Vagina (tissue), 2 donors: ENCODE measurements at places on chromosomes 4 and X. TPM values are rescaled to one million over a fixed set of nuclear protein-coding genes. Genes with fewer than 3 reads are reported as not detected.

DNA sequence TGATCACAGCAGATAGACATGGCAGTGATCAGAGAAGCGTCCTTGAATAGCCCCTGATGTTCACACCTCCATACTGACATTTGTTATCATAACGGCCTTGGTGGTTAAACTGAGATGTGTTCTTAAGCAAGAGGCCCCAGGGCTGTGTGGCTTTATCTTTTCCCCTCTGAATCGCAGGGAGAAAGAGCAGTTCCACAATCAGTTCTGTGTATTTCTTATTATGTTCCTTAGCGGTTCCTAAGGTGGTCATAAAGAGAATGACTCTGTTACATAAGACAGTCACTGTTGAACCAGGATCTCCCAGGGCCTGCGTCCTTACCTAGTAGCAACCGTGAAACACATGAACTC is 52.8 kb upstream of the CBR4 start:
- H3K36me3 ChIP-seq = no peaks in the 10 kb centered on the region
- H3K4me3 ChIP-seq = no peak overlapping the region
- H3K27ac ChIP-seq = peak overlapping the region; percentile 76
- H3K27me3 ChIP-seq = no peaks in the 10 kb centered on the region
- DNase-seq = no peak

DNA sequence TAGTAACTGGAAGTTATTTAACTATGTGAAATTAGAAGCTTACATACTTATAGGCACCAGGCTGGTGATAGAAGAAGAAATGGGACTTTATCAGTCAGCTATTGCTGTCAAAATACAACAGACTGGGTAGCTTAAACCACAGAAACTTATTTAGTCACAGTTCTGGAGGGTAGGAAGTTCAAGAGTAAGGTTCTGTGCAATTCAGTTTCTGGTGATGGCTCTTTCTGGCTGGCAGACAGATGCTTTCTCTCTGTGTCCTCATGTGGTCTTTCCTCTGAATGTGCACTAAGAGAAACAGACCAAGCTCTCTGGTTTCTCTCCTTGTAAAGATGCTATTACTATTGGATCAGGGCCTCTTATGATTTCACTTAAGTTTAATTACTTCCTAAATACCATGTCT is 92.1 kb upstream of the ANKRD50 start:
- DNase-seq = no peak
- H3K27me3 ChIP-seq = no peaks in the 10 kb centered on the region
- H3K27ac ChIP-seq = no peak overlapping the region
- no peak overlapping the region for H3K4me3 ChIP-seq
- H3K36me3 ChIP-seq = no peaks in the 10 kb centered on the region
- no peaks in the 10 kb centered on the region for H3K4me1 ChIP-seq

GRCh38 chr4:66475596-66475995 is 805.3 kb upstream of the EPHA5 start:
- H3K36me3 ChIP-seq = no peaks in the 10 kb centered on the region
- H3K4me1 ChIP-seq = no peaks in the 10 kb centered on the region
- no peak overlapping the region for H3K4me3 ChIP-seq
- no peaks in the 10 kb centered on the region for H3K27me3 ChIP-seq
- no peak overlapping the region for H3K27ac ChIP-seq

DNA sequence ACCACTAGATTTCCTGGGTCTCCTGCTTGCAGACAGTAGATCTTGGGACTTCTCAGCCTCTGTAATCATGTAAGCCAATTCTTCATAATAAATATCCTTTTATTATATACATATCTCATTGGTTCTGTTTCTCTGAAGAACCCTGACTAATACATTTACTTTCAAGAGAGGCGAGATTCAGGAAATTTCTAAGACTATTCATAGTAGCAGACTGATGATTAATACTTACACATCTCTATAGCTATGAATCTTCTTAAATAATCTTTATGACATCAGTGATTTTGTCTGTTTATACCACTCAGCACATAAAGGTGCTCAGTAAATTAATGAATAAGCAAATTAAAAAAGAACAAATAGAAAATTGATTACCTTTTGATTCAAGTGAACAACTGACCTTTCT is 682.3 kb upstream of the GRID2 start:
- H3K27me3 ChIP-seq = no peaks in the 10 kb centered on the region
- H3K4me3 ChIP-seq = no peak overlapping the region
- H3K4me1 ChIP-seq = no peaks in the 10 kb centered on the region
- H3K36me3 ChIP-seq = no peaks in the 10 kb centered on the region
- no peak overlapping the region for H3K27ac ChIP-seq
- DNase-seq = no peak

Gene CITED1
- total RNA-seq = 2.7 TPM

DNA sequence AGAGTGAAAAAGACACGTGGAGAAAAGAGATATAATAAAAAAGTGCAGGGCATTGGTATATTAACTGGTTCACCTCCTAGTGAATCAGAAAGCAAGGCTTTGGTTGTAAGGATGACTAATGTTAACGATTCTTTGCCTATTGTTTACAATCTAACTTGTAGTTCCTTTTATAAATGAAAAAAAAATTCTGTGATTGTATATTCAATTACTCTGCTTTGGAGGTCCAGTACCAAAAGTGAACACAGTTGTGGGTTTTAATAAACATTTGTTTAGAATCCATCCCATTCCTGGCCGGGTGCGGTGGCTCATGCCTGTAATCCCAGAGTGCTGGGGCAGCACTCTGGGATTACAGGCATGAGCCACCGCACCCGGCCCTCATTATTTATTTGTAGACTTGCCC is 36.9 kb upstream of the PRSS12 start:
- H3K27ac ChIP-seq = peak overlapping the region; percentile 36
- H3K36me3 ChIP-seq = no peaks in the 10 kb centered on the region
- no peak for DNase-seq
- no peak overlapping the region for H3K4me3 ChIP-seq
- H3K4me1 ChIP-seq = no peaks in the 10 kb centered on the region
- no peaks in the 10 kb centered on the region for H3K27me3 ChIP-seq

DNA sequence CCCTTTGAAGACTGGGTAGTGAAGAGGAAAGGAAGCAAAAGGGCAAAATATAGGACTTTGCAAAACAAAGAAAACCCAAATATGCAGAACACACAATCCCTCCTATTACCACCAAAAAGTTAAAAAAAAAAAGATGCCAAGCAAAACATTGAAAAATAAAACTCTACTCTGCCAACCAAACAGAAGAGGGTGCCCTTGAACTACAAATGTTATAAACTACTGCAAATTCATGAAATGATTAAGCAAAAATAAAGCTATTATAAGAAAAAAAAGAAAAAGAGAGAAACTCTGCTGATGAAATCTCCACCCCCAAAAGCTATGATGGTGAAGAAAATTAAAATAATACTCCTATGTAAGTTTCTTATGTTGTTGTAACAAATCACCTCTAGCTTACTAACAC is 168.5 kb upstream of the STK26 start:
- H3K4me3 ChIP-seq = no peak overlapping the region
- H3K4me1 ChIP-seq = no peaks in the 10 kb centered on the region
- H3K27ac ChIP-seq = no peak overlapping the region
- no peak for DNase-seq
- no peaks in the 10 kb centered on the region for H3K27me3 ChIP-seq
- H3K36me3 ChIP-seq = no peaks in the 10 kb centered on the region

Gene RIPPLY1
- not detected for total RNA-seq

Gene GLOD5
- not detected for total RNA-seq

DNA sequence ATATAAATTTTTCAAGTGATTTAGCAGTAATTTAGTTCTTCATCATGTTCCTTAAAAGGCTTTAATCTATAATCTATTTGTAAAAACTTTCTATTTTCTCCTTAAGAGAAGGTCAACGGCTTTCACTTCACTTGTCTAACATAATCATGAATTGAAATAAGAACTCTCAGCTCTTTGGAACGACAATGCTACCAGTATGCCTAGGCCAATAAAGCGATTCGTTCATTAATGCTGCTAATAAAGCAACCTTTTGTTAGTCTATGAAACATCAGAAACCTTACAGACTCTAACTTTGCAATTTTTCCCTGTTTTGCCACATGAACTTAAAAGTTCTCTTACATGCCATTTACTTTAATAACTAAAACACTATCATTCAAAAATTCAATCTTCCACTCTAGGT is 47.6 kb downstream of the FBXW7 start:
- H3K4me1 ChIP-seq = no peaks in the 10 kb centered on the region
- H3K27ac ChIP-seq = no peak overlapping the region
- no peak for DNase-seq
- H3K27me3 ChIP-seq = no peaks in the 10 kb centered on the region

- no peaks in the 10 kb centered on the region for H3K4me1 ChIP-seq
- DNase-seq = no peak
- H3K36me3 ChIP-seq = no peaks in the 10 kb centered on the region
- H3K27me3 ChIP-seq = no peaks in the 10 kb centered on the region
- H3K27ac ChIP-seq = no peak overlapping the region
- no peak overlapping the region for H3K4me3 ChIP-seq
These were observed 7.8 kb downstream of the PLRG1 start for GRCh38 chr4:154542271-154542879.

Gene SMAD1
- total RNA-seq = 31.7 TPM

Gene ASMT
- total RNA-seq = not detected

Gene ELOVL6
- 9.1 TPM for total RNA-seq

DNA sequence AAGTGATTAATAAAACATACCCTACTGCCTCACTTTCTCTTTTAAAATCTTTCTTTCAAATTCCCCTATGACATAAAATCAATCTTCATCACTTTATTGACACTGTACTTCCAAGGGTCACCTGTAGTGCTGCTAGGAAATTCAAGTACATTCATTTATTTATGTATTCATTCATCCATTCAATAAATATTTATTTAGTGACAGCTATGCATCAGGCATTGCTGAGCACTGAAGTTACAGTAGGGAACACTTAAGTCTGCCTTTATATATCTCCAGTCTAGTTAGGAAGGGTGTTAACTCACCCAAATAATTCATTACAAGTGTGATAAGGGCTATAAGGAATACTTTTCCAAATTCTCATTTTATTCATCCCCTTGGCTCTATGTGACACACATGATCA is 2.3 kb downstream of the SYTL5 start:
- no peak for DNase-seq
- no peaks in the 10 kb centered on the region for H3K36me3 ChIP-seq
- H3K27me3 ChIP-seq = no peaks in the 10 kb centered on the region
- H3K27ac ChIP-seq = no peak overlapping the region
- H3K4me3 ChIP-seq = no peak overlapping the region
- H3K4me1 ChIP-seq = no peaks in the 10 kb centered on the region

Gene ZNF674
- total RNA-seq = 5.2 TPM

DNA sequence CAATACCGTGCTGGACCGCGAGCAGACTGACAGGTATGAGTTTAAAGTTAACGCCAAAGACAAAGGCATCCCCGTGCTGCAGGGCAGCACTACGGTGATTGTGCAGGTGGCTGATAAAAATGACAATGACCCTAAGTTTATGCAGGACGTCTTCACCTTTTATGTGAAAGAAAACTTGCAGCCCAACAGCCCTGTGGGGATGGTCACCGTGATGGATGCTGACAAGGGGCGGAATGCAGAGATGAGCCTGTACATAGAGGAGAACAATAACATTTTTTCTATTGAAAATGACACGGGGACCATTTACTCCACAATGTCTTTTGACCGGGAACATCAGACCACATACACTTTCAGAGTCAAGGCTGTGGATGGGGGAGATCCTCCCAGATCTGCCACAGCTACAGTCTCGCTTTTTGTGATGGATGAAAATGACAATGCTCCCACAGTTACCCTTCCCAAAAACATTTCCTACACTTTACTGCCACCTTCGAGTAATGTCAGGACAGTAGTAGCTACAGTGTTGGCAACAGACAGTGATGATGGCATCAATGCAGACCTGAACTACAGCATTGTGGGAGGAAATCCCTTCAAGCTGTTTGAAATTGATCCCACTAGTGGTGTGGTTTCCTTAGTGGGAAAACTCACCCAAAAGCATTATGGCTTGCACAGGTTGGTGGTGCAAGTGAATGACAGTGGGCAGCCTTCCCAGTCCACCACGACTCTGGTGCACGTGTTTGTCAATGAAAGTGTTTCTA is 3.2 kb downstream of the PCDH7 start:
- H3K27ac ChIP-seq = peak overlapping the region; percentile 78
- no peaks in the 10 kb centered on the region for H3K27me3 ChIP-seq
- no peaks in the 10 kb centered on the region for H3K36me3 ChIP-seq
- DNase-seq = no peak
- peak overlapping the region; percentile 58 for H3K4me3 ChIP-seq

- H3K27ac ChIP-seq = no peak overlapping the region
- H3K27me3 ChIP-seq = no peaks in the 10 kb centered on the region
- H3K36me3 ChIP-seq = no peaks in the 10 kb centered on the region
- no peak for DNase-seq
These were observed 3.4 kb upstream of the ATP11C start for GRCh38 chrX:139936259-139936658.

DNA sequence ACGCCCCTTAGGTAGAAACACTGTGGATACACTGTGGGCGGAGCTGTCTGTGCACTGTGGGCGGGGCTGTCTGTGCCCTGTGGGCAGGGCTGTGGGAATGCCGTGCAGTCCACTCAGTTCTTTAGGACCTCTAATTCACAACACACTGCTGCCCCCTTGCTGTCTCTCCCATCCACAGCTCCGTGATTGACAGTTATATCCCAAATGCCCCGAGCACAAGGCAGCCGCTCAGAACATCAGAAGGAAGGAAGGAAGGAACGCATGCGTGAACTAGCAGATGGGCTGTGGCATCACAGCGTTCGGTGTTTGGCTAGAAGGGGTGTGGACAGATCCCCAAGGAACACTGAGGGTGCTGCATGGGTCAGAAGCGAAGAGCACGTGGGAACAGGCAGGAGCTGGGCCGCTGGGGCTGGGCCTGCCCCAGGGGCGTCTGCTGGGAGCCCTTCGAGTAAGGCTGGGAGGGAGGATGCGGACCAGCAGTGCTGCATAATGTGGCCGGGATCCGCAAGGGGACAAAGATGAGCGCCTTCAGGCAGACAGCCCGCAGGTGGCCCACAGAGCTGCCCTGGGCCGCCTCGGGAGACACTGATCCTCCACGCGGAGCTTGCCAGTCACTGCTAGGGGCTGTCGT is 29.8 kb downstream of the ACOX3 start:
- no peak overlapping the region for H3K27ac ChIP-seq
- no peak for DNase-seq
- no peak overlapping the region for H3K4me3 ChIP-seq
- peaks cover 9% of the 10 kb centered on the region for H3K4me1 ChIP-seq
- no peaks in the 10 kb centered on the region for H3K27me3 ChIP-seq
- no peaks in the 10 kb centered on the region for H3K36me3 ChIP-seq

- H3K36me3 ChIP-seq = no peaks in the 10 kb centered on the region
- H3K4me1 ChIP-seq = peaks cover 8% of the 10 kb centered on the region
- H3K27ac ChIP-seq = no peak overlapping the region
These were observed 6.9 kb downstream of the ZDHHC9 start for GRCh38 chrX:129836827-129837226.

Gene SSX2B
- not detected for total RNA-seq

GRCh38 chr4:41485041-41485440 is 52.9 kb upstream of the LIMCH1 start:
- no peak overlapping the region for H3K4me3 ChIP-seq
- DNase-seq = no peak
- H3K4me1 ChIP-seq = no peaks in the 10 kb centered on the region
- H3K27ac ChIP-seq = no peak overlapping the region
- H3K36me3 ChIP-seq = no peaks in the 10 kb centered on the region
